T-helper 17 cell (primary cell): ENCODE measurements at places on chromosomes 6 and 20. TPM values are rescaled to one million over a fixed set of nuclear protein-coding genes. Genes with fewer than 3 reads are reported as not detected.

GRCh38 chr6:26205625-26206574, 118.7 kb downstream of the HFE start:
- DNase-seq: no peak

DNA sequence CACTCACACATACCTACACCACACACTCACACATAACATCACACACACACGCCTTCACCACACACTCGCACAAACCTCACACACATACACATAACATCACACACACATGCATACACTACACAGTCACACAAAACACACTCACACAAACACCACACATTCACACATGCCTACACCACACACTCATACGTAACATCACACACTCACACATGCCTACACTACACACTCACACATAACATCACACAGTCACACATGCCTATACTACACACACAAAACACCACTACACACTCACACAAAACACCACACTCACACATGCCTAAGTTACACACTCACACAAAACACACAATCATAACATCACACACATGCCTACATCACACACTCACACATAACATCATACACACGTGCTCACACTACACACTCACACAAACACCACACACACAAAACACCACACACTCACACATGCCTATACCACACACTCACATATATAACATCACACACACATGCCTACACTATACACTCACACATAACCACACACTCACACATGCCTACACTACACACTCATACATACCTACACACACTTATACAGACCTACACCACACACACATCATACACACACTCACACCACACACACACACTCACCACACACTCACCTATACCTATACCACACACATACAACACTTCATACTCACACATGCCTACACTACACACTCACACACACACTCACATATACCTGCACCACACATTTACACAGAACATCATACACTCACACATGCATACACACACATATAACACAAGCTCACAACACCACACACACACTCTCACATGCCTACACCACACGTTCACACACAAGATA, 383.5 kb downstream of the C6orf118 start:
- no peak for DNase-seq

- no peak for DNase-seq
Observed at GRCh38 chr6:145838305-145838704, 23.7 kb upstream of the FBXO30 start.

DNA sequence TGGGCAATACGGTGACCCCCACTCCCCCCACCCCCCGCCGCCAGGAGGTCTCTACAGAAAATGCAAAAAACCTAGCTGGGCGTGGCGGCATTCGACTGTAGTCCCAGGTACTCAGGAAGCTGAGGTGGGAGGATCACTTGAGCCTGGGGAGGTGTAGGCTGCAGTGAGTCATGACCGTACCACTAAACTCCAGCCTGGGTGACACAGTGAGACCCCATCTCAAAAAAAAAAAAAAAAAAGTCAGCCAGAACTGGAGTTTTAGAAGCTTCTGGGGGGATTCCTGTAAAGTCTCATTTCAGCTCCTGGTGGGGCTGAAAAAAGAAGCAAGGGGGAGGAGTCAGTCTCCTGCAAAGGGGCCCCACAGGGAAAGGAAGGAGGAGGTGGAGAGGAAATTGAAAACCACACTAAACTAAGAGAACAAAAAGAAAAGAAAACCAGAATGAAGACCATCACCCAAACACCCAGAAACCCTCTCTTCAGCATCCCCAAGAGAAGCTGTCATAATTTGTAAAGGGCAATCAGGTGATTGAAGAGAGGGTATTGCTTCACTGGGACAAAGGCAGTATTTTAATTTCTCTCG, 50.4 kb downstream of the NOL4L start:
- peak; percentile 39 for DNase-seq

GRCh38 chr20:8829256-8829655, 239.6 kb upstream of the PLCB4 start:
- DNase-seq: no peak

GRCh38 chr6:159616456-159616855, 76.6 kb downstream of the SOD2 start:
- DNase-seq: no peak

DNA sequence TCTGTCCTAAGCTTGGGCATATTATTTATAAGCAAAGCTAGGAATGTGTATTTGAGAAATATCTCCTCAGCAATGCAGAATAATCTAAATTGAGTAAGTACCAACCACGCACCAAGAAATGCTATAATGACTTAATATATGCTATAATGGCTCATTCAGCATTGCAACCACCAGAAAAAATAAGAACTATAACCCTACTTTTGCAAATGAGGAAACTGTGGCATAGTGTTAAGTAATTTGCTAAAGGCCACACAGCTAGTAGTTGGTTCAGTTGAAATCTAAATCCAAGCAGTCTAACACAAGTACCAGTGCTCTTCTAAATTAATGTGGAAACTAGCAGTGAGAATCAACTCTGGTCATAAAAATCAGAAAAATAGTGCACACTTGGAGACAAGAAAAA, 35.7 kb downstream of the HBS1L start:
- DNase-seq: no peak

GRCh38 chr20:17437251-17437650, 93.9 kb downstream of the BFSP1 start:
- DNase-seq: no peak

DNA sequence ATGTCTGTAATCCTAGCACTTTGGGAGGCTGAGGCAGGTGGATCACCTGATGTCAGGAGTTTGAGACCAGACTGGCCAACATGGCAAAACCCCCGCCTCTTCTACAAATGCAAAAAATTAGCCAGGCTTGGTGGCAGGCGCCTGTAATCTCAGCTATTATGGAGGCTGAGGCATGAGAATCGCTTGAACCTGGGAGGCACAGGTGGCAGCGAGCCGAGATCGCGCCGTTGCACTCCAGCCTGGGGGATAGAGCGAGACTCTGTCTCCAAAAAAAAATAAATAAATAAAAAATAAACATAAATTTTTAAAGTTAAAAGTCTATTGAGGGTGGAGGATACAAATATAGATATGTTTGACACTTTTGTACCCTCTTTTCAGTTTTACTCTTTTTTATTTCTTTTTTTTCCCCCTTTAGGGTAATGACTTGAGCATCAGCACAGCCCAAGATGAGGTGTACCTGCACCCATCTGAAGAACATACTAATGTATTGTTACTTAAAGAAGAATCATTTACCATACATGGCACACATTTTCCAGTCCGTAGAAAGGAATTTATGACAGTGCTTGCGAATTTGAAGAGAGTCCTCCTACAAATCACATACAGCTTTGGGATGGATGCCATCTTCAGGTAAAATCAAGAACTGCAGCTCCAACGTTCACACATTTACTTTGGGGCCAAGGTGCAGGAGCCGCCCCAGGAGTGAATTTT, 368.9 kb downstream of the LAMA2 start:
- peak; percentile 40 for DNase-seq

GRCh38 chr6:122553697-122554096, 56.5 kb upstream of the PKIB start:
- DNase-seq: no peak

DNA sequence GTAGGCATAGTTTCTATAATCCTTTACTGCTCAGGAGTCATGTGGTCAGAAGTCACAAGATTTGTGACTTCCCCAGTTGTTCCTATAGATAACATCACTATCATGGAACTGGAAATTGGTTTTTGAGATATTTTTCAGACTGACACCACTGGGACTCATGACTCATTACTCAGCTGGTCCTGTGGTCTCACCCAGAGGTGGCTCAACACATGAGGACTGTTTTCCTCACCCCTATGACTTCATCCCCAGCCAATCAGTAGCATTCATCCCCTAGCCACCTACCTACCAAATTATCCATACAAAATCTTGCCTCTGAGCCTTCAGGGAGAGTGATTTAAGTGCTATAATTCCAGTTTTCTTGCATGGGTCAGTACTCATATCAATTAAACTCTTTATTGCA, 1217.7 kb downstream of the EPHA7 start:
- DNase-seq: no peak

DNA sequence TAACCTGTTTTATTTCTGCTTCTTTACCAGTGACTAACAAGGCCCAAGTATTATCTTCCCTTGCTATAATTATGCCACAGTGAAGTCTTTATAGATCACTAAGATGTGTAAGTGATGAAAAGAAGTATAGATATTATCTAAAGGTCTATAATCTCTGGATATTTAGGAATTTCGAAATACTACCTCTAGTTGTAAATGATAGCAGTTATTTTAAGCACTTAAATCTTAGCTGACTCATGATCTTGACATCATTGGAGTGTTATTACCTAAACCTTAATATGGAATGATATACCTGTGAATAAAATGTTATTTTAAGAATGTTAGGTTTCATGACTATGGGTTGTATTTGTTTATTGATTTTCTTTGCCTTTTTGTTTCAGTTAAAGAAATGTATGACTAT, 31.5 kb downstream of the CDC40 start:
- no peak for DNase-seq

DNA sequence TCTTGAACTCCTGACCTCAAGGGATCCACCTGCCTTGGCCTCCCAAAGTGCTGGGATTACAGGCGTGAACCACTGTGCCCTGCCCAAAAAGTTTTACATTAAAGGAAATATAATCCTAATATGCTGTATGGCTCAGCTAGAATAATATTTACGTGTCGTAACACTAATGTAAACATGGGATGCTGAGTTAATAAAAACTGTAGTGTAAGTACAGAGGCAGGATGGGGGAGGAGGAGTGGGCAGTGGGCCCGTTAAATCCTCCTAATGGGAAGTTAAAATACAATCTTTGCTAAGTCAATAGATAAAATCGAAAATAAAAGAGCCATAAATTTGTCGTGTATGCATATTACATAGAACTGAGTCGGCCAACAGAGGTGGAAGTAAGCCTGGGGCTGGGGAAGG, 12.1 kb upstream of the IP6K3 start:
- no peak for DNase-seq

- DNase-seq: no peak
Observed at GRCh38 chr6:221531-222349, 70.5 kb upstream of the DUSP22 start.

GRCh38 chr6:117910549-117910948, 3.5 kb downstream of the SLC35F1 start:
- no peak for DNase-seq

GRCh38 chr6:89204096-89204495, 13.1 kb downstream of the GABRR1 start:
- DNase-seq: no peak

DNA sequence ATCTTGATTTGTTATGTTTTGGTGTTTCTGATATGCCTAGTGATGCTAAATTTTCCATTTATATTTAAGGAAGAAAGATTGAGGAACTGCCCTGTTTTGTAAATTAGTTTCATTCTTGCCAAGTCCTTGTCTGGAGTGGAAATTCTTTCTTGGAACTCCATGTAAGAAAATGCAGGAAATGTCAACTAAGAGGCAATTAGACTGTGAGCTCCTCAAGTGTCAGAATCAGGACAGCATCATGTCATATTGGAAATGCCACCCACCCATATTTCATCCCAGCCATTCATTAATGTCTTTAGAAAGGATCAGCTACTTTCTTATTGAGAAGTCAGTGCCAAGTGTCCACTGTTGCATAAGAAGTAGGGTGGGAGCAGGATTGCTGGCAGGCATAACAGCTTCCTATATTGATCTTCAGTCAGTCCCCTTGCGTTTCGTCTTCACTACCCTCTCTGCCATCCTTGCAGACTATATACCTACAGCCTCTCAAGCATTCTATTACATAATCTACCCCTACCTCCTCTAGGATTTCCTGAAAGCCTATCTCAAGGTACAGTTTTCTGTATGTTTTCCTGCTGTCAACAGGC, 42.4 kb downstream of the HAO1 start:
- no peak for DNase-seq

DNA sequence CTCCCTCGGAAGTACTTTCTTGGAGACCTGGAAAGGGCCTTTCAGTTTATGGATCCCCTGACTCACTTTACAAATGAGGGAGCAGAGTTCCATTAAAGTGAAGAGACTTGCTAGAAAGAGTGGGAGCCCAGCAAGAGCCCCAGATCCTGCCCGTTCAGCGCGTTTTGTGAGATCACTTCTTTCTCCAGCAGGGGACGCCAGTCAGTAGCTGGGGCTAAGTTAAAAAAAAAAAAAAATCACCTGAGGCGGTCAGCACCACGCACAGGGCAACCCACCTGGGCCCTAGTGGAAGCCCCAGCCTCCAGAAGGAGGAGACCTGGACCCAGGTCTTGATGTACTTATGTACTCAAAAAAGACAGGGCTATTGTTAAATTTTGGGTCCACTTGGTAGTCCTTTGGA, 274.5 kb upstream of the RNF24 start:
- DNase-seq: no peak

DNA sequence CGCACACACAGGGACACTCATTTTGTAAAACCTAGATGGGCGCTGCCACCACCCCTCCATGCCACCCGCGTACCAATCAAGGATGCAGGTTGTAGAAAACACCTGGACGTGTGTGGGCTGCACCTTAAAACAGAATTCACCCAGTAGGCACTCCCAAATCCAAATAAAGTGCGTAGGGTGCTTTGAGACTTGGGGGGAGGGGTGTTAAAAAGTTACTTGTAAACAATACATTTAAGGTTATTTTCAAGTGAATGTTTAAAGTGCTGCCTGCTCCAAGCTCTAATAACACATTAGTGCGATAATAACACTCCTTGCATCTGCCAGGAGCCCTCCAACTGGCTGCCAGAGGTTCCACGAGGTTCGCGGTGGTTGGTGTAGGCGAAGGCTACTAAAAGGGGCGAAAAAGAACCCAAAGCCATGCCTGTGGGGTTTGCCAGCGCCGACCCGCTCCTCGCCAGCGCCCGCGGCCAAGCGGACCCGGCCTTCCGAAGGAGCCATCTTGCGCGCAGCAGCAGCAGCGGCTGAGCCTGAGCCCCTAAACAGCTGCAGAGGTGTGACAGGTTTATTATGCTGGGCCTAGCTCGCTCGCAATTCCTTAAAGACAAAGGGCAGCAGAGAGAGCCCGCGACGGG, 11.5 kb downstream of the FOXC1 start:
- no peak for DNase-seq

DNA sequence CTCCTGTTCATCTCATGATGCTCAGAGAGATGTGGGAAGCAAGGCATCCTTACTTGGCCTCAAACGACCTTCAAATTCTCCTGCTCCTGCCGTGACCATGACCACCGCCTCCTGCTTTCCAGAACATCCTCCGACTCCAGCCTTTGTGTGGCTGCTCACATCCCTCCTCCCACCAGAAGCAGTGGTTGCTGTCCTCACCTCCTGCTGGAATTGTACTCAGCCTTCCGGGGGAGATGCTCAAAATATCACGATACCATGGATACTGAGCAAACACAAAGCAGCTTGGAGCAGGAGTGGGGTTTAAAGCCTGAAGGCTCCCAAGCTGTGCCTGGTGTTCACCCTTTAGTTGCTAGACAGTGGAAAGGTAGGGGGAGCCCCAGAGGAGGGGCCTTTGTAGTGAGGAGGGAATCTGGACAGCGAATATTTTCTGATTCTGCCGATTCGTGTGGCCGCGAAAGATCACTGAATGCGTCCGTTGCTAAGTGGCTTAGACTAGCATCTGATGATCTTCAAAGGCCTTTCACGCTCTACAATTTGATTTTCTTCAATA, 9.3 kb upstream of the DUSP22 start:
- no peak for DNase-seq

The ENPP1 gene
- 1.7 TPM for total RNA-seq

The CLPSL2 gene
- not detected for total RNA-seq

The PRSS16 gene
- 2.0 TPM for total RNA-seq

The GGTLC1 gene
- total RNA-seq: not detected

The NNAT gene
- total RNA-seq: not detected

The TNXB gene
- 11.4 TPM for total RNA-seq

The NOTCH4 gene
- total RNA-seq: 0.60 TPM

The RAB32 gene
- total RNA-seq: 22.5 TPM

The TBX18 gene
- not detected for total RNA-seq

The FRS3 gene
- total RNA-seq: 5.2 TPM

The ENPP4 gene
- 2.9 TPM for total RNA-seq
